ENCODE measurements at places on chromosomes 16 and 17.

DNA sequence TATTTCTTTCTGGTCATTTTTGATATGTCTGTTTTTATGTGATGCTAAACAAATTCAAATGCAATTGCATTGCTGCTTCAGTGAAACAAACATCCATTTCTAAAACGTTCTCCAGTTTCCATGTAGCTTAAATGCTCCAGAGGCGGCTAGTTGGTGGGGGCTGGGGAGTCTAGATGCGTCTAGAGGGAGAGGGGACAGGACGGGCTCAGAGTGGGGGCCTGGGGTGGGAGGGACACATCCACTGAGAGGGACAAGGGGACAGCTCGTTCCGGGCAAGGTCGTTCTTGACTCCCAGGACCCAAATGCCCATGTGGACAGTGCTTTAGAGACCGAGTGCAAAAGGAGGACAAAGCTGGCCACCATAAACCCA, 102.3 kb downstream of the FOXL1 start:
- DNase-seq, result no peak

DNA sequence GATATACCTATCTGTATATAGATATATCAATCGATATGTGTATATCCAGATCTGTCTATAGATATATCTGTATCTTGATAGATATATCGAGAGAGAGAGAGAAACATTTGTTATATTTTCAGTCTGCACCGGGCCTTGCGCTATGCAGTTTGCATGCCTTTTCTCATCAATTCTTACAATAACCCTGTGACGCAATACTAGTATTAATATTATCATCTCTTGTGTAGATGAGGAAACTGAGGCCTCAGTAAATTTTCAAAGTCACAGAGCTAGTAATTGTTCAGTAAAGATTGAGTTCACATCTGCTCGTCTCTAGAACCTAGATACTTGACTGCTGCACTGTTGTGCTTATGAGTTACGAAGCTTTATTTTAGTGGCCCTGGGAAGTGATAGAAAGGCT, 77.6 kb downstream of the NF1 start:
- DNase-seq, result no peak

GRCh38 chr16:65136681-65137080, 14.8 kb upstream of the CDH11 start:
- no peak for DNase-seq

DNA sequence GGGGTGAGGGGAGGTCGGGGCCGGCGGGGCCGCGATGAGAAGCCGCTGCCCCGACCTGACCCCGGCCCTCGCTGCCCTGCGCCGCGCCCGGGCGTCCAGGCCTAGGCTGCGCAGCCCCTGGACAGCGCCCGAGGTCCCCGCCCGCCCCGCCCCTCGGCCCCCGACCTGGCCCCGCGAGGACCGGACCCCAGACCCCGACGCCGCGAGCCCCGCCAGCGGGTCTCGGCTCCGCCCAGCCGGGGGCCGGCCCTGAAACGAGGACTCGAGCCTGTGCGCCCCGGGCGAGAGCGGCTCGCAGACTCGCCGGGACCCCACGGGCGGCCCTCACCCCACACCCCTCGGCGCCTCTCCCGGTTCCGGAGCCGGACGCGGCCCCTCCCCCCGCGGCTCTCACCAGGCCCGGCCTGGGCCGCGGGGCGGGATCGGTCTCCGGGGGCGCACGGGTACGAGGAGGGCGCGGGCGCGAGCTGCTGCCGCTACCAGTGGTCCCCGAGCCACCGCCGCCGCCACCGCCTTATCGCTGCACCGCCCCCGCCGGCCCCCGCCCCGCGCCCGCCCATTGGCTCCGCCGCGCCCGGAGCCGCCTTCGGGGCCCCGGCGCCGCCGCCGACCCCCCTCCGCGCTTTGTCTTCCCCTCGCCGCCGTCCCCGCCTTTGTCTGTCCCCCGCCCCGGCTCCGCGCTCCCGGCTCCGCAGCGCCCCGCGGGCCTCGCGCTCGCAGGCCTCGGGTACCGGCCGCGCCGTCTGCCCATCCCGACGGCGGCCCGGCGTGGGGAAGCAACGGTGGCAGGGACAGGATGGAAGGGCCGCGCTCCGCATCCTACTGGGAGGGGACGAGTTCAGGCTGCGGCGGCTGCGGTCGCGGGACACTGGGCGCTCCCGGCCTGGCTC, at the start of gene LIMD2:
LIMD2 (minus strand) TSS at position 488 of the 890 bp plus-strand sequence. CDS start 827 bp downstream, outside the sequence.
- peak; percentile 63 for DNase-seq

DNA sequence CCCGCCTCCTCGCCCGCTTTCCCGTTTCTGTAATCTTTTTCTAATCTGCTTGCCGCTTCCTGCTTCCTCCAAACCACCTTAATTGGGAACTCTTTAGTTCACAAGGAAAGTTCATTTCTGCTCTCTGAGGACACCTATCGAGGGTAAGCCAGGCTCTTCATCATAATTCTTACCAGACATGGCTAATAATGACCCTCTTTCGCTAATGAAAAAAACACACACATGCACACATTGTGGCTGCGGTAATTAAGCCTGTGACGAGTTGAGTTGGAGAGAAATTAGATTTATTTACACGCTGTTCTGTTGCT, 100.6 kb downstream of the ZNF423 start:
- DNase-seq, result no peak

DNA sequence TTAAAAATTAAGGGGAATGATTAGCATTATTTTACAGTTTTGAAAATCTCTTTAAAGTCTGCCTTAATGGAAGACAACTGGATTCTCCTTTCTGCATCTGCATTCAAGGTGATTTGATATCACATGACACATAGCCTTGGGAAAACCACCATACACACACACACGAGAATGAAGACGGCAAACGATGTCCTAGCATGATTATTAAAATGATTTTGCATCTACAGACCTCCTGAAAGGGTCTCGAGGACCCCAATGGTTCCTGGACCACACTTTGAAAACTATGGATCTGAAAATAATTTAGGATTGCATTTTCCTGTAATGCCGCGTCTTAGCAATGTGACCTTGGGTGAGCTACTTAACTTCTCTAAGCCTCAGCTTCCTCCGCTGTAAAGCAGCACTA, 11.8 kb upstream of the CHST4 start:
- no peak for DNase-seq

- DNase-seq, result no peak
Observed at GRCh38 chr17:79520167-79521165, 90.4 kb downstream of the RBFOX3 start.

DNA sequence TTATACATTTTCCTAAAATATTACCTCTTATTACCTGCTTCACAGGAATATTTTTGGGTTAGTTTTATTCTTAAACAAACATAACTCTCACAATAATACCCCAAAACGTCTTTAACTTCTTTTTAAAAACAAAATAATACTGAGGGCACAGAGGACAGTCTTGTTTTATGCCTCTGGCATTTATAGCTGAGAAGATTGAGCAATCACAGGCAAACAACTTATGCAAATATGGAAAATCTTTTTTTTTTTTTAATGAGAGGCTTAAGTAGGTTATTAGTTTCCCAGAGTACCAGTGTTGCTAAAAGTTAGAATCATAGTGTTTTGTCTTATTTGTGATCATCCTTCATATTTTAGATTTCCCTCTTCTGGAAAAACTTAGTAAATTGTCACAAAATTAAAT, 195.0 kb downstream of the FTO start:
- no peak for DNase-seq

- DNase-seq, result no peak
Observed at GRCh38 chr17:76944477-76944876, 76.3 kb downstream of the MGAT5B start.

DNA sequence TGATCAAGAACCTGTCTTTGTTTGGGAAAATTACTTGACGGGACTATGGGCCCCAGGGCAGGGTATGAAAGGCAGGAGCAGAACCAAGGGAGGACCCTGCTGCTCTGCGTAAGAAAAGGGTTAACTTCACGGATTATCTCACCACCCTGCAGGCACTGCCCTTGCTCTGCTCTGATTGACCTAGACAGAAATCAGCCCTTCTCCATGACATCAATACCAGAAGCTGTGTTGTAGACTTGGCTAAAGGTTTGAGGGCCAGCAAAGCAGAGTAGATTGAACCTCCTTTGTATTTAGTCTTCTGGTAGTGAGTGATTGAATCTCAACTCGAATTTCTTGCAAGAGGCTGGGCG, 52.9 kb upstream of the ETV4 start:
- DNase-seq, result no peak

- DNase-seq, result no peak
Observed at GRCh38 chr17:8481089-8481488, 45.4 kb downstream of the NDEL1 start.

DNA sequence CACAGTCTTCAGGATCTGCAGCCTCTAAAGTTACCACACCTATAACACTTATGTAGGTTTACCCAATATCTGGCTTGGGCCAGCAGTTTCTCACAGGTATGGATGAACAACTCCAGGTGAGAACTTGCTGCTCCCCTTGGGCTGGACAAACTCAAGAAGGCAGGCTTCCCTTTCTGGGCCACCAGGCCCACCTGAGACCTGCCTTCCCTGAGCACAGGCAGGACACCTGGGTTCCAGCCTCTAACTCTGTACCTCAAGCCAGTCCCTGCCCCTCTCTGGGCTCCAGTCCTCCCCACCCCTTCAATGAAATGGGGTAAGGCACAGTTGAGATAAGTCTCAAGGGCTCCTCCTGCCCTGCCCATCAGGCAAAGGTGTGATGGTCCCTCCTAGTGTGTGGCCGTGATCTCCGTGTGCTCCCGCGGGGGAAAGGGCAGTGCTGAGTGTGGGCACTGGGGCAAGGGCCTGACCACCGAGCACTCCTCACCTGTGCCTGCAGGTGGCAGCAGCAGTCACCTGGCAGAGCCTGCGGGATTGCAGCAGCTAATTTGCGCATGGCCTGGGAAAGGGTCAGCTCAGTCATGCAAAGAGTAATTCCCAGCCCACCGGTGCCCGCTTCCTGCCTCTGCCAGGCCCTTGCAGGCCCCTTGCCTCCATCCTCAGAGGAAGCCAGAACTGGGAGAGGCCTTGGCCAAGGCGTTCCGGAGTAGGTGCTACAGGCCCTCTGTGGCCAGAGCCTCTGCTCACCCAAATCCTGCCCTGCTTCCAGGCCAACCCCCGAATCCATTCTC, 28.2 kb upstream of the ADGRG1 start:
- no peak for DNase-seq

GRCh38 chr16:10669791-10670190, 24.9 kb downstream of the TEKT5 start:
- no peak for DNase-seq

DNA sequence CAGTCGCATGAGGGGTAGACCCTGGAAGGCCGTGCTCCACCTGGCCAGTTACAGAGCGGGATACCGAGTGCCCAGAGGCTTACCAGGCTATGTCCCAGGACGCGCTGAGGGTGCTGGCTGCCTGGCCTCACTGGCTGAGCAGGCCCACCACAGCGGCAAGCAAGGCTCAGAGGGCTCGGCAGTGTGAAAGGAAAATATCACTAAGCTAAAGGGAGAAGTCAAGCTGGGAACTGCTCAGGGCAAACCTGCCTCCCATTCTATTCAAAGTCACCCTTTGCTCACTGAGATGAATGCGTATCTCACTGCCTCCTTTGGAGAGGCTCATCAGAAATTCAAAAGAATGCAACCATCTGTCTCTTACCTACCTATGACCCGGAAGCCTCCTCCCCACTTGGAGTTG, 37.4 kb downstream of the CCDC57 start:
- DNase-seq, result no peak

DNA sequence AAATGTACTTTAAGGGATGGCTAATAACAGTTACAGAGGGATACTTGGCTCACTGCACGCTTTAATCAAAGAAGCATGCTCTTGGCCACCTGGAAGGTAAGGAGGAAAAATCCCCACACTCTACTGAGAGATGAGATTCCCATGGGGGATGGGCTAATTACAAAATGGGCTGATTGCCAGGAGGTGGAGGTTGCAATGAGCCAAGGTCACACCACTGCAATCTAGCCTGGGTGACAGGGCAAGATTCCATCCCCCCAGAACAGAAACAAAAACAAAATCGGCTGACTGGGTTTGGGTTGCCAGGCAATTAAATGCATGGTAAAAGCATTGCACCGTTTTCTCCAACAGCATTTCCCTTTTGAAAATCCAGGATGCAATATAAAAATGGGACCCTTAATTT, 18.0 kb downstream of the N4BP1 start:
- DNase-seq, result no peak

GRCh38 chr17:43803758-43804157, 23.5 kb downstream of the CFAP97D1 start:
- no peak for DNase-seq

DNA sequence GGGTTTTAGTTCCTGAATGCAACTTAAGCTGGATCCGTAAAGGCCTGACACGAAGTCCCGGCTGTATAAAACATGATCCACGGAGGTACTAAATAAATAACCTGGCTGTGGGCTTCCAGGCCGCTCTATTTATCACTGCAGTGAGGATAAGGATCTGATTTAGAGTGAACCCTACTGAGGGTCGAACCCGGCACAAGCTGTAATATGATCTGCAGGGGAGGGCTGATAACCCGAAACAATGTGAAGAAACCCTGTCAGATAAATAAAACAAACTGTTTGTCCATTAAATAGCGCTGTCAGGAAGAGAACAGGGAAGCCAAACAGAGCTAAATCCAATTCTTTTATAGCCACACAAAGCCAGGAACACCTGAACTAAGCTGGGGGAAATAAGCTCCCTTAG, 375.6 kb upstream of the SALL1 start:
- DNase-seq, result no peak

DNA sequence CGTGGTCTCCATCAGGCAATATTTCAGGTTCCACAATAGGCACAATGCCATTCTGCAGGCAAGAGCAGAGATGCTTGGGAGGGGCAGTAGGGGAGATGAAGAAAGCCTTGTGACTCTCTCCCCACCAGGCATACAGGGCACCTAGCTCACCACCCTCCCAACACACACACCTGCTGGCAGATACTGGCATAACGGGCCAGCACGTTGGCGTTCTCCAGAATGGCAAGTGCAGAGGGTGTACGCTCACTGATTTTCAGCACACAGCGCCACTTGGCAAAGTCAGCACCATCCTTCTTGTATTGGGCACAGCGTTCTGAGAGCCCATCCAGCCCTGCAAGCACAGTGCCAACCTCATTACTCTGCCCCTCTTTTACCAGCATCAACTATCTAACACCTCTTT, 2.2 kb downstream of the ALDOC start:
- no peak for DNase-seq

- DNase-seq, result no peak
Observed at GRCh38 chr16:88408561-88409142, 25.9 kb downstream of the ZNF469 start.

DNA sequence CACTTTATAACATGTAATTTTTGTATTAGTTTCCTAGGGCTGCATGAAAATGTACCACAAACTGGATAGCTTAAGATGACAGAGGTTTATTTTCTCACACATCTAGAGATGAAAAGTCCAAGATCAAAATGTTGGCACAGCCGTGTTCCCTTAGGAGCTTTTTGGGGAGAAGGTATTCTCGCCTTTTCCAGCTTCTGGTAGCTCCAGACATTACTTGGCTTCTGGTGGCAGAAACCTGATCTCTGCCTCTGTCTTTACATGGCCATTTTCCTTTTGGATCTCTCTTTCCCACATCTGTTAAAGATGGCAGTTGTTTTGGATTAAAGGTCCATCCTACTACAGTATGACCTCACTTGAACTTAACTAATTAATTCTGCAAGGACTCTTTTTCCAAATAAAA, 885.7 kb upstream of the CDH8 start:
- no peak for DNase-seq

- DNase-seq, result no peak
Observed at GRCh38 chr17:58677194-58677880, 14.5 kb downstream of the TEX14 start.

GRCh38 chr17:16900288-16900882, 71.5 kb downstream of the TNFRSF13B start:
- DNase-seq, result no peak
